Suppressor macrophage treated with lipopolysaccharide for 1 hour (primary cell): ENCODE measurements at places on chromosomes 3 and 15.
A peak's percentile ranks its signal among the peaks of the same experiment; 100 is the strongest.

DNA sequence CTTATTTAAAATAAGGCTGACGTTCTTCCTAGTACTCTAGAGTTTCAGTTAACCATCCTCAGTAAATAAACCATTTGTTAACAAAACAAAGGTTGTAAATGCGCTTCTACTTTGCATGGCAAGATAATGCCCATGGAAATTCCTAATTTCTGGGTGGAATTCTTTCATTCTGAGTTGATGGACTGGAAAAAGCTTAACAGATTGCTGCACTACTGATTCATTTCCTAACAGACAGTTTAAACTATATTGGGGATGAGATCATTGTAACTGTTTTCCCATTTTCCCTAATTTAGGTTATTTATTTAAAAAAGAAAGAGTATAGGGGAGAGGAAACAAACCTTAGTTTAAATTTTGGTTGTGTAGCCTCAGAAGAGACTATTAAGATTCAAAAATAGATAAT, 342.2 kb downstream of the NLGN1 start:
- DNase-seq: no peak

- no peak for DNase-seq
Measured at GRCh38 chr3:13300546-13301285, 119.4 kb downstream of the NUP210 start.

GRCh38 chr15:70647396-70647795, 116.0 kb downstream of the UACA start:
- no peak for DNase-seq

- DNase-seq: no peak
Measured at GRCh38 chr3:193132964-193133363, 108.1 kb upstream of the PLAAT1 start.

DNA sequence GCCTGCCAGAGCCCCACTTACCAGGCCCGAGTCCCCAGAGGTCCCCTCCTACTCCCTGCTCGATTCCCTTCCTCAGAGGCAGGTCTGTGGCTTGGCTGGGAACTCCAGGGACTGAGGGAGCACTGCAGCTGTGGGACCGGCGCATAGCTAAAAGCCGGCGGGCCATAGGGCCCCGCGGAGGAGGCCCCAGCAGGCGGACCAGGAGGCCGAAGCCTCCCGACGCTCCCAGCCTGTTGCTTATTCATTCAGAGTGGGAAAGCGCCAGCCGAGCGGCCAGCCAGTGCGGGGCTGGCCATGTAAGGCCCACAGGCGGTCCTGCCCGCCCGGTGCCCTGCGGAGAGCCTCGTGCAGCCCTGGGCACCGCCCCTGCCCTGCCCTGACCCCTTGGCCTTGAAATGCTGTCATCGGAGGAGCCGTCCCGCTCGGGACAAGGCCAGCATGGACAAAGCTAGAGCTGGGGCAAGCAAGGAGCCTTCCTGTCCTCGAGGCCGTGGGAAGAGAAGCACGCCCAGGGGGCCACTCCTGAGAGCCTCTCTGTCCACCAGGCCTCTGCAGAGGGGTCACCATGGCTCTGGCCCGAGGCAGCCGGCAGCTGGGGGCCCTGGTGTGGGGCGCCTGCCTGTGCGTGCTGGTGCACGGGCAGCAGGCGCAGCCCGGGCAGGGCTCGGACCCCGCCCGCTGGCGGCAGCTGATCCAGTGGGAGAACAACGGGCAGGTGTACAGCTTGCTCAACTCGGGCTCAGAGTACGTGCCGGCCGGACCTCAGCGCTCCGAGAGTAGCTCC, at the start of gene LOXL1:
TSS of gene LOXL1 (plus strand) at position 244 of the 784 bp plus-strand sequence. CDS start at position 566, 322 bp downstream.
- DNase-seq: peak; percentile 52

DNA sequence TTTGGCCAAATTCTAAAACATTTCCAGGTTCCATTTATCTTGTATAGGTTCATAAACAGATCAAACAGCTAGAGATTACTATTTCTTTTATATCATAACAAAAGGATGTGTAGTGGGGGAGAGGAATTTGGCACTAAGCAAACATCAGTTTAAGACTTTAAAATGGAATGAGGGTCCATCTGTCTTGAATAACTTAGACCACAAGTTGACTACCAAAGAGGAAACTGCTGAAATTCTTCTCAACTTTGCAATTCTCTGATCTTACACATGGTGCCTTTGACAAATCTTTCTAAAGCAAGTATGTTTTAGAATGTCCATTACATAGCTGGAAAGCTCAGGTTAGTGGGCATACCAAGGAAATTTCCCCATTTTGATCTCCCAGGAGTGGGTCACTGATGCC, 140.5 kb upstream of the ADAMTS9 start:
- no peak for DNase-seq

DNA sequence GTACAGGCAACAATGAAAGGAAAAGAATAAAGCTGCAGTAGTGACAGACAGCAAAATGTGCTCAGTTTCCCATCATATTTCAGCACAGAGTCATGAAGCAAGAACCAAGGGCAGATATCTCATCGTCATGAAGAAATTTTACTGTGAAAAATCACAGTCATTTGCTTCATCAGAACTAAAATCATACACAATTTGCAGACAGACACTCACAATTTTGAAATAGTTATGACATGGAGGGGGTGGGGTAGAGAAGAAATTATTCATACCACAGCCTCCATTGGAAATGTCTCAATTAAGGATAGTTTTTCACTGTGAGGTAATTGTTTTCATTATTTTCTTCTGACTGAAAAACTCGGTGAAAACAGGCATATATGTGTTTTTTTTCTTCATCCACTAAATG, 78.8 kb upstream of the CNTN3 start:
- no peak for DNase-seq

DNA sequence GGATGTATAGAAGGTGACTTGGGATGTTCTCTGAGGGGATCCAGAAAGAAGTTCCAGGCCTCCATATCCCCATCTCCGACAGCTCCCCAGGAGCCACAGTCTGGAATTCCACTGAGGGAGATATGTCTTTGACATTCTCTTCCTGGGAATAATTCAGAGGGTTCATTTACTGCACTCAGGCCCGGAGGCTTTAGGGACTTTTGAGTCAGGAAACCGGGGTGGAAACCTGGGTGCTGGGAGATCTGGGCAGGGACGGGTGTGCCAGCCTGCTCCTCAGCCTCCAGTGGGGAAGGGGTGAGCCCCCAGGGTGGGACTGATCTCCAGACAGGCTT, 147.7 kb downstream of the SMAD6 start:
- DNase-seq: no peak
